Fibroblast of the conjunctiva (primary cell): ENCODE measurements at places on chromosomes 6 and 20.

- no peak for DNase-seq
These were observed 263.4 kb downstream of the UTRN start for GRCh38 chr6:144548536-144548935.

DNA sequence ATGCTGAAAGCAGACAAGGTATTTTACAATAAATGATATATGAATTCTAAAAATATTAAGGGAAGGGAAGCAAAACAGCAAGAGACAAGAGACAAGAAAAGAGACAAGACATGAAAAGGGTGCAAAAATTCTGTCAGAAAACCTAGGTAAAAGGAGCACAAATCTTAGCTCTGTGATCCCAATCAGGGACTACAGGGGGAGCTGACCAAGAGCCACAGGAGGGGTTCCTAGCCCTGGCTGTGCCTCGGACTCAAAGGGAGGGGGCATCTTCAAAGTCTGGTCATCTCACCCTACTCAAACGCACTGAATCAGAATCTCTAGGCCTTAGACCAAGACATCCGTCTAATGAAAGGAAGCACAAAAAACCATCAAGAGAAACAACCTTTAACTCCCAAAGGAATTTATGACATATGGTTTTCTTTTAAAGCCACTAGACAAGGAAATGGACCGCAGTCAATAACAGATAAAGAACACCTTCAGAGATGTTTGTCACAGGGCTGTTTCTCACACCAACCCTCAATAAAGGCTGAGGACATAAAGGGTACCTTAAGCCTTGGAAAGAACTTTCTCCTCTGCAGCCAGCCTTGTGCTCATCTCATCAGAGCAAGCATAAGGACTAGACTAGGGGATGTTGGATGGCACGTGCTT lies 130.4 kb upstream of the CDYL start:
- no peak for DNase-seq

DNA sequence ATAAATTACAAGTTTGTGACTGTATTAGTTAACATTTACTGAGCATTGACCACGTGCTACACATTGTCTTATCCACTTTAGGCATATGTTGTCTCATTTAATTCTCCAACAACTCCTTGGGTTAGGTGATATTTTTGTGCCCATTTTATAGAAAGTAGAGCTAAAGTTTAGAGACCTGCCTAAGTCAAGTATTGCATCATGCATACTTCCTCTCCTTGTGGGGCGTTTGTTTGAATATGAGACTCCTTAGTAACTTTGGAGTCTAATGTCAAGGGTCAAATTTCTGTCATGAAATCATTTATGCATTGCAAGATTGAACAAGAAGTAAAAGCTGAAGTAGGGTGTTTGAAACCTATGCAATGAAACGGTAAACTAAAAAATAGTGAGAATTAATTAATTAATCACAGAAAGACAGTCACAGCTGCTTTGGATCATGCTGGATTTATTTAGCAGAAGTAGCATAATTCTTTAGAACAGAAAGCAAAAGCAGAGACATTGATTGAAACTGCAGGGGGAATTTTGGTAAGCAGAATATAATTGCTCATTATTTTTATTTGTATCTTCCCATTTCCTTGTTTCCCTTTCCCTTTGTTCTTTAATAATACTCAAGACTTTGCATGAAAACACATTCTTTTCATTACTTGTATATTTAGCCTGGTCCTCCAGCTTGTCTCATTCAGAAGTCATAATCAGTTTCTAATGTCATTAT lies 1374.4 kb upstream of the GJE1 start:
- DNase-seq, result no peak

DNA sequence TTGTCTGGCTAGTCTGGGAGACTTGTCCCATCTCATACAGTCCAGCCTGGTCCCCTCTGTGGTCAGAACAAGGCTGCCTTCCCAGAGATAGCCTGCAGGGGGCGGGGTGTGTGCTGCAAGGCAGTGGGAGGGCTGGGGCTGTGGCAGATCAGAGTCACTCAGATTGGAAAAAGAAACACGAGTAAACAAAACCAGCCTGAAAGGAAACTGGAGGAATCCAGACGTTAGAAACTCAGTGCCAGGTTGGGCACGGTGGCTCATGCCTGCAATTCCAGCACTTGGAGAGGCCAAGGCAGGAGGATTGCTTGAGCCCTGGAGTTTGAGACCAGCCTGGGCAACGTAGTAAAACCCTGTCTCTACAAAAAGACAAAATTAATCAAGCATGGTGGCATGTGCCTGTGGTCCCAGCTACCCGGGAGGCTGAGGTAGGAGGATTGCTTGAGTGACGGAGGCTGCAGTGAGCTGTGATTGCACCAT lies 20.2 kb downstream of the LEMD2 start:
- peak; percentile 75 for DNase-seq

DNA sequence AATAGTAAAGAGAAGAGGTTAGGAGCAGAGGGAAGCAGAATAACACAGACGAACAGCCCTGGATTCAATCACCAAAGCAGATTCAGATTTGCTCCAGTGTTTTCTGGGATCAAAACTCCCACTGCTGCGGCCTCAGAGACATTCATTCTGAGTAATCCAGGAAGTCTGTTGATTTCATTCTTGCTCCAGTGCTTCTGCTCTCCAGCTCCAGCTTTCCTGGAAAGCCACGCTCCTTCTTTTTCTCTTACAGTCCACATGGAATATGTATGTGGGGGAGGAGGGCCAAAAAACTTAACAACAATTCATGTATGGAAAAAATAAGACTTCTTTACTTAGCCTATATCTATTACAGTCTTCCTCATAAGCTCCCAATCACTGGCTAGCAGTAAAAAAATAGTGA lies 26.4 kb upstream of the UST start:
- DNase-seq, result no peak

DNA sequence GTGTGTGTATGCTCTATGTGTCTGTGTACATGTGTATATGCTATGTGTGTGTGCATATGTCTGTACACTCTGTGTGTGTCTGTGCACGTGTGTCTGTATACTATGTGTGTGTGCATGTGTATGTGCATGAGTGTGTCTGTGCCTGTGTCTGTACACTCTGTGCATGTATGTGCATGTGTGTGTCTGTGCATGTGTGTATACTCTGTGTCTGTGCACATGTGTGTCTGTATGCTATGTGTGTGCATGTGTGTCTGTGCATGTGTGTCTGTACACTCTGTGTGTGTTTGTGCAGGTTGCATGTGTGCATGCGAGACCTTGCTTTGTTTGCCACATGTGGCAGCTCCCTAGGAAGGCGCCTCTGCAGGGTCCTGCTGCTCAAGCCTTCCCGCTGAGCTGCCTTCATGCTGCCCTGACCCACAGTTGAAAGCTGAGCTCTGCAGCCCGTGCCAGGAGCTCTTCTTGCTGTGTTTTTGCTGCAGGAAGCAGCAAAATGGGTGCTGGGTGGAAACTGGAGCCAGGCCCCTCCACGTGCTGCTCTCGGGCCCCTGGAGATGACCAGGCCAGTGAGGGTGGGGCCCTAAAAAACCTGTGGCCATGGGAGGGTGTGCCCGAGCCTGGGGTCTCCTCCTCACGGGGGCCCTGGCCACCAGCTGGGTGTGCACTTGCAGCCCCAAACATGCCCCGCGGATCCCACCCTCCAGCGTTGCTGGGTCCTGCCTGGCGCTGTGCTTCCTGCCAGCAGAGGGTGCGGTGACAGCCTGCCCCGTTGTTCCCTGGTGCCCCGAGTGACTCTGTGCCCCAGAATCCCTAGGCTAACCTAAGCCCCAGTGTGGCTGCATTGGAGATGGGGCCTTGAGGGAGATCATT lies 109.1 kb downstream of the DACT2 start:
- DNase-seq, result no peak

DNA sequence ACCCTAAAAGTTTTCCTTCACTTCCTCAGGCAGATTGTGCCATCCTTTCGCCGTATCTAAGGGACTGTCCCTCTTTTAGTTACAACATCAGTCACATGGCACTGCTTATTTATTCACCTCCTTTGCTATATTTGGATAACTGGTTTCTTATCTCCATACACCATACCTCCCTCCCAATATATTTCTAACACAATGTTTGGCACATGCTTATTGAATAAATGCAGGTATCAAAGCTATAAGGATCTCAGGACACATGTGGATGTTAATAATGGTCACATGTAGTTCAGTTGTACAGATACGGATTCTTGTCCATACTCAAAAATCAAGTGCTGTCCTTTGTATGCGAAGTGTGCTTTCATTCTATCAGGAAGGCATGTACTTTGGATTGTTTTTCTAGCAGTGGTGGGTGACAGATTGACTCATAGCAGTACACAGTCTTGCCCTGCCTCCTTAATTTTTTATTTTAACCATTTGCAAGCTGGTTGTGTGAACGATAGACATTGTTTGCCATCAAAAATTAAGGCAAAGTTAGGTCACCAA lies 407.1 kb upstream of the RUNX2 start:
- DNase-seq, result no peak
